ENCODE measurements at places on chromosomes 1 and 21.

- peak; percentile 33 for DNase-seq
These were observed at the start of gene ATP13A2 for GRCh38 chr1:17011439-17012307. Gene ATP13A2 (minus strand): TSS chr1:17011928. CDS start chr1:17011738, 190 bp downstream.

DNA sequence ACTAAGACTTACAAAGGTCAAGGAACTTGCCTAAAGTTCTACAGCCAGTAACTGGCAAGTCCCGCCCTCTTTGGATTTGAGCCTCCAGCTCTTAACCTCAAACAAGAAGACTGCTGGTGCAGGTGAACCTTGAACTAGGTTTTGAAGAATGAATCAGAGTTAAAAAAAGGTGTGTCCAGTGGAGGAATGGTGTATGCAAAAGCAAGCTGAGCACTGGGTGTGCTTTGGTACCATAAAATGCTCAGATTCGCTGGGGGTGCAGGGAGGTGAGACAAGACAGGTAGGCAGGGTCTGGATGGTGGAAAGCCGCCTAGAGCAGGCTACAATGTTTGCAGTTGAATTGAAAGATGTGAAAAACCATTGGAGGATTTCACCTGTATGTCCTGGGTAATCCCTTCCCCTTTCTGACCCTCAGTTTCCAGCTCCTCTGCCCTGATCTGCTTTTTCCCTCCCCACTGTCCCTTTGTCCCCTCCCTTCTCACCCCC is 39.8 kb downstream of the FOXD2 start:
- no peak for DNase-seq

DNA sequence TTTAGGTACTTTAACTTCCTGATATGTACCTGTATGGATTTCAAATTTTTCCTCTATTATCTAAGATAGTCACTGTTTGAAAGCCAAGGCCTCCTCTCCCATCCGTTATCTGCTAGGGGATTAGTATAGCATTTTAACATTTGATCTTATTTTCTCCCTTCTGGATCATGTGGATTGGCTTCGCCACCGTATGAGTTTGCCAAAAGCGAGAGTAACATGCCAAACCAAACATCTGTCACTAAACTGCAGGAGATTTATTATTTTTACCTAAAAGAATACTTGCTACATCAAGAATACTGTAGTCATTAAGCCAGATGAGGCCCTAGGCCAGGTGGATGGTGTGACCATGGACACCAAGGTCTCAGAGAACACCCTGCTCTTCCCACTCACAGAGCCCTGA is 28.5 kb upstream of the EEIG2 start:
- DNase-seq = no peak

- DNase-seq = no peak
These were observed 136.5 kb upstream of the ETS2 start for GRCh38 chr21:38669186-38669585.

GRCh38 chr1:107158991-107159390 is 18.2 kb downstream of the NTNG1 start:
- no peak for DNase-seq

DNA sequence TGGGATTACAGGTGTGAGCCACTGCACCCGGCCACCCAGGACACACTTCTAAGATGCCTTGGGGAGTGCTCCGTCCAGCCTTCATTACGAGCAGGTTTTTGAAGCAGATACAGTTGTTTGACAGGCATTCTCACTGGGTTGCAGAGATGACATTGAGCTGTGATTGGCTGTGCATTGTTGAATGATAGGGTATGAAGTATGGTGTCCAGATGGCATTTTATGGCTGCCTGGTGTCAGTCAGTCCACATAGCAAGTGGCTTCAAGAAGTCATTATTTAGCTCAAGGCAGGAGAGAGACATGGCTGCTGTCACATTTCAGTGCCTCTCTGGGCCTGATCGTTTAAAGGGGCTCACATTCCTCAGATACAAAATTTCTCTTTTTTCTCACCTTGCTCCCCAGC is 14.8 kb upstream of the PADI2 start:
- no peak for DNase-seq

DNA sequence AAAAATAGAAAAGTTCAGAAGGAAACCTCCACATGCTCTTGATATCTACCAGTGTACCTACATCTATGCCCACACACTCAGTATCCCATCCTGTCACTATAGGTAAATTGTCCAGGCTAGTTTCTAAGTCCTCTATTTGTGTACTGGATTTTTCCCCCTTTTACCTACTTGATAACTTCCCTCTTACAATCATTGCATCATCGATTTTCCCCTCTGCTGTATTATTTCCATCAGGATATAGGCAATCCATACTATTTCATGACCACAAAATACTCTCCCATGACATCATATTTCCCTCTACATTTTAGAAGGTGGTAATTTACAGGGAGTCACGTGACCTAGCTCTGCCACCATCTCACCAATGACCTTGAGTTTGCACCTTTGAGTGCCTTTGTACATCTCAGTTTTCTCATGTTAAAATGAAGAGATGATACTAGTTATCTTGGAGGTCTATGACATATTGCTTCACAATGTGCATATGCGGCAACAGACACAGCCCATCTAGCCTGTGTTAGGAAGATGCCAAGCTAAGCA is 88.2 kb downstream of the GDAP2 start:
- no peak for DNase-seq

- no peak for DNase-seq
These were observed 98.3 kb upstream of the FGGY start for GRCh38 chr1:59198564-59198963.

DNA sequence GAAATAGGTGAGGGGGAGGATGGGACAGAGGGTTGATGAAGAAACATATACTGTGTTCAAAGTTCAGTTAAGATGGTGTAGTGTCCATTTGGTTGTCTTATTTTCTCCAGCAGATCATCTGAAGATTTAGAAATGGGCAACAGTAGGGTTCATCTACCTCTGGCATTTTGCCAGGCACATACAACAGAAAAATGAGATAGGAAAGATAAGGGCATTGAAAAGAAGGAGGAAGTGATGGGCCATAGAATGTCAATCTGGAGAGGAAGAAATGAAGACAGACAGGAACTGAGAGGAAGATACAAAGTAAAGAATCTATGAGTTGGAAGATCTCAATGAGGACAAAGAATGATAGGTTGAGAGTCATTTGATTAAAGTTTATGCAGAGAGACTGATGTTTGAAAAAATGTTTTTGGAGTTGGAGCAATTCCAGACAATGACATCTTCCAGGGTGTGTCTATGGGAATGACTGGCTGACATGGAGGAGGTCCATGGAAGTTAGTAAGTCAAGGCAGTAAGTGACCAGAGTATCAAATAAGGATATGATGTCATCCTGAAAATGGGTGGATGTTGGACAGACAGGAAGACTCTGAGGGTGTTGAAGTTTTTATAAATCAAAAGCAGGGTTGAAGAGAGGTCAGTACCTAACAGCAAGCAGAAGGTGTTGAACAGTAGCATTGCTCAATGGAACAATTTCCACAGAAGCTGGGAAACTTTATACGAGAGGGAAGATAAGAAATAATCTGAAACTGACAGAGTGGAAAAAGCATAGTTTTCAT is 18.7 kb upstream of the CD55 start:
- DNase-seq = no peak

DNA sequence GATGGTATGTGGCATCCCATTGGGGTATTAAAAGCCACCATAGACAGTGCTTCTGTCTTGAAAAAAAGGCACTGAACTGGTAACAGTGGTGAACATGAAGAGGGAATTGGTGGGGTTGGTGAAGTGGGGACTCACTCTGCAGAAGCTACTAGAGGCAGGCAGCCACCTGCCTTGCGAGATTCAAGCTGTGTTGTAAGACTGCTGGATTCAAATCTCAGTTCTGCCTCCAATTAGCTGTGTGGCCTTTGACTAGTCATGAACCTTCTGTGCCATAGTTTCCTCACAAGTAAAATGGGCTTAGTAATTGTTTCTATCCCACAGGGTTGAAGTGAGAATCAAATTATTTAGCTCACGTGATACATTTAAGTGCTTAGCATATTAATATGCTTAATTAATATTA is 16.6 kb upstream of the ELOA start:
- DNase-seq = no peak

- DNase-seq = no peak
These were observed 575.8 kb upstream of the PRMT6 start for GRCh38 chr1:106480629-106481028.

DNA sequence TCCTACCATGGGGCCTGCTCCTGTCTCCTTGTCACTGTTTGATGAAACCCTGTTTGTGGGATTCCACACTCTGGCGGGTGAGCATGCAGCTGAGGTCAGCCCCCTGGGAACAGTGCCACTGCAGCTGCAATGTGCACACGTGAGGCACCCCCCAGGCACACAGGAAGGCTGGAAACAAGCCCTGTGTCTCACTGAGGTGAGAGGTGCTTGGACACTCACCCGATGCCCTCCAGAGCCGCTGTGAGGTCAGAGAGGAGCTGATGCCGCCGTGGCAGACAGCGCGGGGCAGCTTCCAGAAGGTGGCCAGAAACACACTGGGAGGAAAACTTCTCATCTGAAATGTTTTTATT is 49.7 kb downstream of the SLX9 start:
- no peak for DNase-seq

- no peak for DNase-seq
These were observed 38.5 kb downstream of the AGPAT3 start for GRCh38 chr21:43903451-43904091.

DNA sequence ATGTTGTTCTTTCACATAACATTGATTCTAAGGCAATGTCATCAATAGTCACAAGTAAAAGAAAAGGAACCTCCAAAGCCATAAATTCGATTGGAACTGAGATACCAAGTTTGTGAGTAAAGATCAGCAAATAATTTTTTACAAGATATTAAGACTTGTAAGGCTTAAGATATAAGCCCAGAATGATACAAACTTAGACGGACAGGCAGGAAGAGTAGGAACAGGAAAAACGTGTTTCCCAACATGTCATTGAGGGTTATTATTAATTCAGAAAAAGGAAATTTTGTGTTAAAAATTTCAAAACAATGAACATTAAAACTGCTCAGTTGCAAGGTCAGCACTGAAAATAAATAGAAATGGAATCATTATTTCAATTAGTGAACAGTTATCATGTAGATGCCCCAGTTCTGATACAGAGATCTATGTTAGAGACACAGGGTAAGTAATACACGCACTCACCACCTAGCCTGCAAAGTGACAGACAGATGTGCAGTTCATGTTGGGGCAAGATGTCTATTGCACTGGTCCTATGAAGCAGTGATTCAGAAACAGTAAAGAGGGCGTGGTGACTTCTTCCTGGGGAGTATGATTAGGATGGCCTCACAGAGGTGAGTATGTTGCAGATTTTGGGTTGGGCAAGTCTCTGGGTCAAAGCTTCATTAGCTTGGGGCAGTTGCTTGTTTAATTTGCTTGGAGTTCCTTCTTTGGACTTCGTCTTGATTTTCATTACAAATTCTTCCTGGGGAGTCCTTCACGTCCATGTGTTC is 284.4 kb downstream of the SETD4 start:
- DNase-seq = no peak

- DNase-seq = no peak
These were observed 132.7 kb upstream of the USP24 start for GRCh38 chr1:55347866-55348265.

DNA sequence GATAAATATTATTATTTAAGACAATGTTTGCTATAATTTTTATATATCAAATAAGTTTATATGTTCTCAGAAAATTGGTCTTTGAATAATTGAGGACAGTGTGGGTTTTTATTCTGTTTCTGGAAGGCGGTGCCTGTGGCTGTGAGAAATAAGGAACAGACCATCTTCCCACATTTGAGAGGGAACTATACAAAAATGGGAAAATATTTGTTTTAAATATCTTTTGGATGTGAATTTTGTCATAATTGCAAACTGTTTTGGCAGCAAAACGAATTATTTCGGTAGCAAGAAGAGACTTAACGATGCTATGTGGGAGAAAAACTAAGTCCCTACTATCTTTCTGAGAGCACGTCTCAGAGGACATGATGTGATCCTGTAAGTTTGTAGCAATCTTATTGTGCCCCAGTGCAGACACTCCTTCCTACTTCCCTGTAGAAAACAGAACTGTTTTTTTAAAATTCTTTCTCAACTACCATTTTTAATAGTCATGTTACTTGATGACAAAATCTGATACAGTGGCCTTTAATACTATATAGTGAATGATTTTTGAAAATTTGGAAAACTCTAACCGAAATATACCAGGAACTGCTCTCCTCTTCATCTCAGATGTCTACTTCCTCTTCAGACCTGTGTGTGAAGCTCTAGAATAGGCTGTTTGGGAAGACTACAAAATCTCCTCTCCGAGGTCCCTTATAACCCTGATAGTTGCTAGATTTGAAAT is 25.4 kb downstream of the PTPRC start:
- no peak for DNase-seq

DNA sequence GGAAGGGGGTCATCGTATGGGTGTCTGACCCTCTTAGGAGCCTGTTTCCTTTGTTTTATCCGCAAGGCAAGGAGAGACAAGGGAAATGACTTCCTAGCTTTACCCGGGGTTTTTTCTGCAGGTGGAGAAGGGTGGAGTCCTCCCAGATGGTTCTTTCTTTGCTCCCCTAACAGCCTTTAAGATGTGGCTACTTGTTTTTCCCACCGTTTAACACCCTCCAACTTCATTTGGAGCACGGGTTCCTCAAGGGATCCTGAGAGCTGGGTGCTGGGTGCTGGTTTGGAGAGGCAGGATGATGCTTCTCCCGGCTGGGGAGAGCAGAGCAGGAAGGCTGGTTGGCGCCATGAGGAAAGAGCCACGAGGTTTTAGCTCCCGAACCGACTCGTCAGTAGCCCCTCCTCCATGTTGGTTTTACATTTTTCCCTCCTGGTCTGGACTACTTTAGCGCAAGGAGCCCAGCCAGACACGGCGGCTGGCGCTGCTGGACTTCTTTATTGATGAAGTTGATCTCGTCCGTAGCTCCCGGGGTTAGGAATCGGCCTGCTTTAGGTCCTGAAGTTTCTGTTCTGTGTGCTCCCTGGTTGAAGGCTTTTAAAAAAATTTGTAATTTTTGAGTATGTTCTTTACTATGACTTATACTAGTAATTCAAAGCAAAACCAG is 1.4 kb downstream of the UCK2 start:
- peak; percentile 72 for DNase-seq

GRCh38 chr1:15264769-15265168 is 17.7 kb downstream of the FHAD1 start:
- DNase-seq = no peak

GRCh38 chr1:156813750-156814570 is 2.7 kb downstream of the SH2D2A start:
- DNase-seq = peak; percentile 14

GRCh38 chr1:28078680-28079626 is 9.5 kb downstream of the EYA3 start:
- DNase-seq = no peak

DNA sequence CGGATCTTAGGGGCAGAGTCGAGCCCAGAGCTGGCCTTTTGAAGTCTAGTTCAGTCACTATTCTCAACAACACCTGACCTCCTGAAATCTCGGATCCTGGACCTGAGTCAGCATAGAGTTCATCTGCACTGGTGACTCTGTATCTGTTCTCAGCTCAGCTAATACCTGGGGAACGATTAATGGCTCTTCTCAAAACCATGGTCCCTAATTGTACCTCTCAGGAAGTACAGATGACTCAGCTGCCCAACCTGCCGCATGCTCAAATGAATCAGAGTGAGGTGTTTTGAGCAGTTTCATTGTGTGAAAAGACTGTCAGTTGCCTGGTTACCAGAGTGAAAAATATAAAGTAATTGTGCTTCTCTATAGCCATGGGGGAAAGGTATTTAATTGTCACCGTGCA is 89.2 kb downstream of the SLC35F3 start:
- DNase-seq = peak; percentile 68

- no peak for DNase-seq
These were observed 98.7 kb downstream of the DAB1 start for GRCh38 chr1:57325117-57325516.

GRCh38 chr1:233038581-233038980 is 88.2 kb downstream of the NTPCR start:
- DNase-seq = no peak

- no peak for DNase-seq
These were observed 55.3 kb downstream of the RIPK4 start for GRCh38 chr21:41711416-41712007.

Measured in NCI-H1417 treated with DMSO at 0.1 percent for 48 hours (cell line).